Naive thymus-derived CD4-positive, alpha-beta T cell (primary cell): ENCODE measurements at places on chromosomes 7 and 10. TPM values are rescaled to one million over a fixed set of nuclear protein-coding genes. Genes with fewer than 3 reads are reported as not detected.
A peak's percentile ranks its signal among the peaks of the same experiment; 100 is the strongest.

UCMA gene
- total RNA-seq = not detected

- no peak for DNase-seq
Measured at GRCh38 chr7:1933066-1933750, 263.1 kb downstream of the ELFN1 start.

DNA sequence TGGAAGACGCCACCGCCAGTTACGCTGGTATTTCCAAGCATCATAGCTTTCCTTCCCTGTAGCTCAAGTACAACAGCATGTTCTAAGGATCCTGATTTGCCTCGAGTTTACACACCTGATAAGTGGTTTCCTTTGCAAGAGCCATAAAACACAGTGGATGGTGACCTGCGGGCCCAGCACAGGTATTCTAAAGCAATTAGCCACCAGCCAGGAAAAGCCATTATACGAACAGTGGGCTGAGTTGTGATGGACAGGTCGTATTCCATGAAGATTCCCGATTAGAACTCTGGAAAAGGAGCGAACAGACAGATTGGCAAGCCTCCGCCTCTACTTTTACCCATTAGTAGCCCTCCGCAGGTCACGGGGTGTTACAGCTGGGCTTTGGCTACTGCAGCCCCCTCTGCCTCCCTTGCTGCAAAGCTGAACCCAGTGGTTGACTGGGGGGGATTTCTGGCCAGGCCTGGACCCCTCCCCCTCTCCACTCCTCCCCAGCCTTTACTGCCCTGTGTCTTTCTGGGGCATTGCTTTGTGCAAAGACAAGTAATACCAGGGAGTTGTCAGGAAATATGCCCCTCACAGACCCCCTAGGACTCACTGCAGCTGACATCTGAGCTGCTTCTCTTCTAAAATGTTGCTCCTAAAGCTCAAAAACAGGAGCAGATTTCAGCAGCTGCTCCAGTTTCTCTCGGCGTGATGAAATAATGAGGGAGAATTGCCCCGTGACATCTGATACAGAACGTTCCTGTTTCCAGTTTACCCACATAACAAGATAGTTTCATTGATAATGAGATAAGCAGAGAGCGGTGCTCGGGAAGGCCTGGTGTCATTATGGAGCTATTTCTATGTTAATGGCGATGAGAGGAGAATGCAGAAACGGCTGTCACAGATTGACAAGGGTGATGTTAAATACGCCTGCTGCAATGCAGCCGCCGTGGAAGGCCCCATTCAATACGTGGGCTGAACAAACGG lies 214.4 kb downstream of the CCSER2 start:
- DNase-seq = no peak

FRAT1 gene
- total RNA-seq = 41.0 TPM

- no peak for DNase-seq
Measured at GRCh38 chr10:30022590-30022989, 36.8 kb downstream of the JCAD start.

DNA sequence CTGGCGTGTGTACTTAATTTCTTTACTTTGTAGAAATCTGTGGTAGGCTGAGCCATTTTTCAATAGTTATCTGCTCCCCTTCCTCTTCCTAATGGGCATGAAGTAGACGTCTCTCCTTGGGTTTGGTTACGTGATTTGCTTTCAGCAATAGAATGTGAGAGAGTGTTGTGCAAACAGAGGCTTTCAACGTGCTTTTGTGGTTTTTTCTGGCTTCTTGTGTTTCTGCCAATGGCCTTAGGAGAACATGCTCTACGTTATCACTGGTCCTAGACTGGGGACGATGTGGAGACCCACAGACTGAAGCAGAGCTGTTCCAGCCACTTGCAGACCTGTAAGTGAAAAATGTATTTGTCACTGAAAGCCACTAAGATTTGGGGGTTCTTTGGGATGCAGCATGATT lies 107.2 kb upstream of the NPTX2 start:
- DNase-seq = no peak

GRCh38 chr10:15440204-15440711 lies 69.2 kb upstream of the FAM171A1 start:
- no peak for DNase-seq

GRCh38 chr10:108204528-108205305 lies 1040.2 kb upstream of the SORCS1 start:
- no peak for DNase-seq

GRCh38 chr7:30136117-30136731 lies 1.4 kb downstream of the MTURN start:
- DNase-seq = no peak

GRCh38 chr7:92813390-92814024 lies 22.9 kb downstream of the CDK6 start:
- DNase-seq = peak; percentile 55

GRCh38 chr7:128755819-128756476 lies 16.8 kb downstream of the CALU start:
- DNase-seq = no peak

GRCh38 chr7:72023926-72024325 lies 388.2 kb downstream of the CALN1 start:
- no peak for DNase-seq

DNA sequence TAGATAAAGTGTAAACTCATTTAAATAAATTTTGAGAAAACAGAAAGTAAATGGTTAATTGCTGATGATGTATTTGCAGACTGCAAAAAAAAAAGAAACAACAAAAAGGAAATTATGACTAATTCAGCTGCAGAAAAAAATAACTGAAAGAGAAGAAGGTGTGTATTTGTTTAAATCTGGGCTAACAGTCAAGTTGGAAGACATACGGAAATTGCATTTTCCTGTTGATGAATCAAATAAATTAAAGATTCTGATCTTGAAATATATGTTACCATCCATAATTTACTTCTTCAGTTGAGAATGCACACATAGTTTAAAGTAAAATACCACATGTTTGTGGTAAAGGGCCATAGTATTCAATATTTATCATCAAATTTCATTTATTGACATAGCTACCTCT lies 19.3 kb upstream of the ING3 start:
- DNase-seq = no peak

- DNase-seq = no peak
Measured at GRCh38 chr10:88168171-88169036, 305.0 kb downstream of the PTEN start.

- no peak for DNase-seq
Measured at GRCh38 chr7:79452495-79453265, 787 bp downstream of the MAGI2 start.

DNA sequence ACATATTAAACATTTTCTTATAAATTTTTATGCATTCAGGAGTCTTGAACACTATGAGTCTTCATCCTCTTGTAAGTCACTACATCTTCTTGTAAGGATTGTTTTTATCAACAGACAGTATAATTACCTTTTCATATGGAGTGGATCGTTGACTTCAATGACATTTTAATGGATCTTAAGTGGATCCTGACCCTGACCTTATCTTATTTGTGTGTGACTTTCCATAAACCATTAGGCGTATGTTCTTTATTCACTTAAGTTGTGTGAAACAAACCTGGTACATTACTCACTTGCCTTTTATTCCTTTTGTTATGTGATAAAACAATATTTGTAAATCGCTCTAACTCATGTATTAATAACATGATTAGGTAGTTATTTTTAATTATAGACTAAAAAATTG lies 18.5 kb upstream of the SEMA3C start:
- DNase-seq = no peak

DNA sequence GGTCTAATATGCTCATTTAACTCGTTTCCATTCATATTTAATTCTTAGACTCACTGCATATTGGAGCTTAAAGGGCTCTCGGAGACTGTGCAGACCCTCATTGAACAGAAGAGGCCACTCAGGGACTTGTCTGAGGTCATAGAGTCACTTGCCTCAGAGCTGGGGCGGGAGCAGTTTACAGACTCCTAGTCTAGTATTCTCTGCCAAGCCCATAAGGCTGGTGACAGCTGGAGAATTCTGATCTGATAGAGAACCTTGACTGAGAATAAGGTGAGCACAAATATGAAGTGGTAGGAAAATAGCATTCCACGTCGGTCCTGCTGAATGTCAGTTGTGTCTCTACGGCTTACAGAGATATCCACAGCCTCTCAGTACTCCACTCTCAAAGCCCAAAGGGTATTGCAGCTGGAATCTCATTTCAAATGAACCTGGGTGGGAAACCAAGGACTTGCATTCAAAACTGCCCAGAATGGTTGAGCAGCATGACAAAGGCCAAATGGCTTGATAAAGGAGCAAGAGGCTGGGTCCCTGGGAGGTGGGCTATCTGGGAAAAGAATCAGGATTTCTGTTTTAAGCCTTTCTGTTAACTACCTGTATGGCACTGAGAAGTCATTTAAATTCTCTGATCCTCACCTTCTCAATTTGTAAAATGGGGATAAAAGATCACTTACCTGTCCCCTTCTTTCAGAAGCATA lies 283.2 kb downstream of the SORCS3 start:
- DNase-seq = no peak

SSC4D gene
- not detected for total RNA-seq

CNPY1 gene
- not detected in 2 replicates for total RNA-seq

GRCh38 chr10:98144985-98145384 lies 10.5 kb downstream of the R3HCC1L start:
- DNase-seq = no peak

ETV1 gene
- total RNA-seq = 0.39 TPM in 1 of 2 replicates, not detected in the other

PYROXD2 gene
- total RNA-seq = 26.9 TPM

GRCh38 chr10:123146894-123147634 lies 872 bp upstream of the HMX2 start:
- DNase-seq = no peak

GDF10 gene
- total RNA-seq = 1.3 TPM

ECHDC3 gene
- total RNA-seq = 0.20 TPM in 1 of 2 replicates, not detected in the other

SLC26A3 gene
- not detected for total RNA-seq

DNA sequence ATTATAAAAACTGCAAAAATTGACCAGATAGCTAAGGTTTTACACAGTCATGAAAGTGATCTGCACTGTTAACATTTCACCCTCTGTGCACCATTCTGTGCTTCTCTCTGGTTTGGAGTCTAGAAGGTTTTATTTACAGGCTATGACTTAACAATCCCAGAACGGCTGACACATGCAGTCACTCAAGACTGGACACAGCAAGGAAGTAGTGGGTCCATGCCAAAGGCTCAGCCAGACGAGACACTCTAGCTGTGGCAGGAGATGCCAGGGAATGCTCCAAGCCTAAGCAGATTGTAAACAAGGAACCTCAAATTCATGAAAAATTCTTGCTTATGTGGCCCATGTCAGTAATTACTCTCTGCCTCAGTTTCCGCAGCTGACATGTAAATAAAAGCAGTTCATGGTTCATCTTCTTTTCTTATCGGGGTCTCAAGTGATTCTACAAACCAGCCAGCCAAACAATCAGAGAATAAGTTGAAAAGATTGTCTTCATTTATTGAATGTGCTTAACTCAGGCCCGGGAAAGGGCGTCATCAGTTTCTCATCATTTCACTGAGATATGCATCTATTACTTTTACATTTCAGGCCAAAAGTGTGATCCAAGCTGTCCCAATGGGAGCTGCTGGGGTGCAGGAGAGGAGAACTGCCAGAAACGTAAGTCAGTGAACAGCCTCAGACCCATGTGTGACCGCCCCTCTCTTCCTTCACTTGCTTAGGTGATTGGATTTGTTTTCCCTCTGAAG lies 132.1 kb downstream of the EGFR start:
- DNase-seq = no peak

DNA sequence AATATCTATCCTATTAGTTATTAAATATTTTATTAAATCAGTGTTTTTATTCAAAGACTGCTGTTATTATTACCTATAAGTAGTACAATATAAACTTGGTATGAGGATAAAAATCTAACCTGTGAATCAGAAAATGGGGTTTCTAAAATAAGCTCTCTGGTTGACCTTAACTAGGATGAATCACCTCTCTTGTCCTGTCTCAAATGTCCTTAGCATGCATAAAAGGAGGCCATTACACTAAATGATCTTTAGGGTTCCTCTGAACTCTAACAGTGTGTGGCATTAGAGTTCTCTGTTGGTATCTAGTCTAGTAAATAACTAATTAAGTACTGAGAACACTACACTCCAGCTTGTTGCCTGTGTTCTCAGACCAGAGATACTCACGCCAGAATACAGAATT lies 143.1 kb upstream of the LRRTM3 start:
- DNase-seq = no peak

GRCh38 chr10:71945819-71946474 lies 18.2 kb upstream of the CHST3 start:
- peak; percentile 19 for DNase-seq

PFKFB3 gene
- total RNA-seq = 123 and 129 TPM in 2 replicates

GRCh38 chr7:18778594-18778993 lies 283.0 kb downstream of the HDAC9 start:
- DNase-seq = no peak

- no peak for DNase-seq
Measured at GRCh38 chr10:47048526-47048905, 137.3 kb downstream of the PTPN20 start.

- DNase-seq = no peak
Measured at GRCh38 chr10:104659809-104660208, 18.7 kb downstream of the SORCS3 start.

FAM171A1 gene
- 4.7 TPM for total RNA-seq

DNA sequence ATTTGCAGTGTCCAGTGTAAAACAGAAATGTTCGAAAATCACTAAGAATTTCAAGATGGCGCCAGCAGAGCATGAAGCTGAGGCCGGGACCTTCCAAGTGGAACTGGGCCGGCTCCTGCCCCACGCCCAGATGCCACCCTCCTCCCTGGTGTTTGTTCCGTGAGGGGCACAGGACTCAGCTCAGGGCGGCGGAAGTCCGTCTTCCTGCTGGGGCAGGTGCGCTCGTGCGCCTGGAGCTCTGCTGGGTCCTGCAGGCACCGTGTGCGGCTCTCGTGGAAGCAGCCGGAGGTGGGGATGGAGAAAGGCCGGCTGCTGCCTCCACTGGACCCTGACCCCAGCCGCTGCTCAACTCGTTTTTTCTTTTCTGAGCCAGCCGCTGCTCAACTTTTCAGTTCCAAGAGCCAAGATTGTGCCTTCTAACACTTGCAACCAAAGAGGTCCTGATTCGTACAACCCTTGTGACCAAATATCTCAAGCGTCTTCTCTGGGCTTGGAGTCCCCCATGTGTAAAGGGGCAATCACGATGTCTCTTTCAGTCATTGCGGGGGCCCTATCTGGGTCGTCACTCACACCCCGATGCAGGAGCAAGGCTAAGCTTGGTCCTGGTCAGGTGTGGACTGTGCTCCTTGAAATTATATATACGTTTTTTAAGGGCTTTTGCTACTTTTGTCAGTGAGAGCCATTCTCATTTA lies 334.4 kb downstream of the ADARB2 start:
- DNase-seq = no peak

- no peak for DNase-seq
Measured at GRCh38 chr7:114554781-114555537, 140.3 kb downstream of the FOXP2 start.

DNA sequence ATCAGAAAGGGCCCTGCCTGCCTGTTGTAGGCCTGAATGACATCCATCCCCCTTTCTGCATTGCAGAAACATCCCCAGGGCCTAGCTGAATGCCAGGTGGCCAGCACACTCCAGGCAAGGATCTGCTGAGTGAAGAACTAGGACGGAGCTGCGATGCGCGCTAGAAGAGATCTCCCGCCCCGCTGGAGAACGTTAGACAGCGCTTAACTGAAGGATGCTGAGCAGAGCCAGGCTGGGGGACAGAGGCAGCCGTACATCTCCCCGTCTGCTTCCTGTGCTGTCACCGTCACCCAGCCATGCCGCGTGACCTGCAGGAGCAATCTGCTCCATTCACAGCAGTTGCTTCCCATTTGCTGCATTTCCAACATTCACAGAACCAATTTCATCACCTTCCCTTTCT lies 73.3 kb downstream of the FAM53B start:
- peak; percentile 36 for DNase-seq

KIF11 gene
- total RNA-seq = 0.70 TPM
